ENCODE measurements at places on chromosomes 3 and 15.

- no peak for DNase-seq
Observed at GRCh38 chr3:190323246-190323626, 990 bp upstream of the CLDN1 start.

- no peak for DNase-seq
Observed at GRCh38 chr15:71054286-71054952, 60.9 kb upstream of the THSD4 start.

DNA sequence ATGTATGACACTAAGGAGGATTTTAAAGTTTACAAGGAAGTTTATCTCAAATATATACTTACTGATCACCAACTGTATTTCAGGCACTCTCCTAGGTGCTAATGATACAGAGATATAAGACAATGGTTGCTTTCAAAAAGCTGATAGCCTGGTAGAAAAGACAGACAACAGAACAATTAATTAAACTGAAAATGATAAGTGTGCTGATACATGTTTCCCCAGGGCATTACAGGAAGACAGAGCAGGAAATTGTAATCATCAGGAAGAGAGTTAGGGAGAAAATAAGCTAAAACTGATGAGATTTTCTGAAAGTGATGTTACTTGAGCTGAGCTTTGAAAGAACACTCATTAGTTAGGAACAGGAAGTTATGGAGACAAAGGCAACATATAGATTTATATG, 229.7 kb downstream of the RSRC1 start:
- no peak for DNase-seq

- no peak for DNase-seq
Observed at GRCh38 chr3:184184546-184185230, 1.3 kb upstream of the ABCF3 start.

DNA sequence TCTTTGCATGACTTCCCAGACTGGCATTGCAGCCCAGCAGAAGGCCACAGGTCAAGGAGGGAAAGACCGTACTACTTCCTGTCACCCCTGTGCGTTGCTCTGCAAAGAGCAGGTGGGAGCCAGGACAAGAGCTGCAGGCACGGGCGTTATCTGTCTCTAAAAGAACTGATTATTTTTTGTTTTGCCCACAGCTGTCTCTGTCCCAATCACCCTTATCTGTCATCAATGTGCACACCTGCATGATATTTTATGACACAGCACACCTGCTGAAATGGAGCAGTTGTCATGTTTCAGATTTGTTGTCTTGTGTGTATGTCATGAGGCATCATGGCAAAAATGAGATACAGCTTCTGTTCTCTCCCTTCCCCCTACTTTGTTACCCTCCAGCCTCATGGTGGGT, 58.8 kb downstream of the SLCO3A1 start:
- DNase-seq, result no peak

DNA sequence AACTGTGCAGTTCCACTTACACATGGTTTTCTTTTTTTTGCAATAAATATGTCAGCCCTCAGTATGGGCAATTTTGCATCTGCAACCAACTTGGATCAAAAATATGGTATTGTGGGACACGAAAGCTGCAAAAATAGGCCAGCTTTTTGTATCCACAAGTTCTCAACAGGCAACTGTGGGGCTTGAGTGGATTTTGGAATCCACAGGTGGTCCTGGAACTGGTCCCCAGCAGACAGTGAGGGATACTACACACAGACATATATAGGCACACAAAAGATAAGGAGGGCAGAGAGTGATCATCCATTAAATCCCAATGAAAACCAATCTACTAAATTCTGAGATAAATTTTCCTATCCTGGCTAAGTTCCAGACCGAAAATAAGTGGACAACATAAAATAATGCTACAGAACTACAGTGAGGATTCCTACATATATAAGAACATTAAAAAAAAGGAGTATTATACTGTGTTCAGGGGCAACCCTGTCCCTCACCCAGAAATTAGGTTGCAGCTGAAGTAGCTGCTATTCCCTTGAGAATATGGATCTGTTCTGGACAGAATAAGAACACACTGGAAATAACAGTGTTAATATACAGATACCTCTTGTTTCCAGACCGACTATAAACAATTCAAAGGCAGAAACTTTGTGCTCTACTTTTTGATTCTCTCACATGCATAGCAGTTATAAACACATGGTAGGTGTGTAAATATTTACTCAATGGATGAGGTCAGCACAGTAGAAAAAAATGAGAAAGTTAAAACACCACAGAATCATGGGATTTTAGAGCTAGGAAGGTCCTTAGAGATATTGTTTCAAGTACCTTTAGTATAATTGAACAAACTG, 25.4 kb downstream of the DENND4A start:
- DNase-seq, result no peak

DNA sequence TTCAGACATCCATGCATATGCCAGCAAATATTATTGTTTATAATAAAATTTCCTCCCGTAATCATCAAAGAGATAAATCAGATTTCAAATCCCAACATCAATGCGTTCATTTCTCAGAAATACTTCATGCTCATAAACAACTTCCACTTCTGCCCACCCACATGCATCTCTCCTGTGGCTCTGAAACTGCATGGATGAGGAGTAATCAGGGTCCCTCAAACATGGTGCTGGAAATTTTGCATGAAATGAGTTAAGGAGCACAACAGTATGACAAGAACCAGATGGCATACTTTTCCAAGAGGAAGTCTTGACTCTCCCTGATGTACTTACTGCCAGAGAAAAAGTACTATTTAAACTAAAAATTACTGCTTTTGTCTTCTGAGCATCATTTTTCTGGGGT, 26.9 kb upstream of the MFSD1 start:
- DNase-seq, result no peak

GRCh38 chr3:73549051-73549600, 75.6 kb downstream of the PDZRN3 start:
- DNase-seq, result no peak

DNA sequence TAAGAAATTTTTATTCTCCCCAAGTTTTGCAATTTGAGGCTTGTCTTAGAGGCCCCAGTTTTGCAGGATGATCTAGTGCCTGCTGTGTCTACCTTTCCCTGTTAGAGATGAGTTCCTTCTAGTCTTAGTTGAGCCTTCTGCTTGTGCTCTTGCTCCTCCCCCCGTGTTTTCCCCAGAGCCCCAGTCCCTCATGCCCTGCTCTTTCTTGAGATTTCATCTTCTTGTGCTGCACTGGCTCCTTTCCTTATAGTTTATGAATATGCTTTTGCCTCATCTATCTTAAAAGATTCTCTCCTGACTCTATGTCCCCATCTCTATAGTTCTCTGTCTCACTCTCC, 4.7 kb downstream of the GAP43 start:
- no peak for DNase-seq

- no peak for DNase-seq
Observed at GRCh38 chr3:187746442-187747281, 1.4 kb upstream of the BCL6 start.

DNA sequence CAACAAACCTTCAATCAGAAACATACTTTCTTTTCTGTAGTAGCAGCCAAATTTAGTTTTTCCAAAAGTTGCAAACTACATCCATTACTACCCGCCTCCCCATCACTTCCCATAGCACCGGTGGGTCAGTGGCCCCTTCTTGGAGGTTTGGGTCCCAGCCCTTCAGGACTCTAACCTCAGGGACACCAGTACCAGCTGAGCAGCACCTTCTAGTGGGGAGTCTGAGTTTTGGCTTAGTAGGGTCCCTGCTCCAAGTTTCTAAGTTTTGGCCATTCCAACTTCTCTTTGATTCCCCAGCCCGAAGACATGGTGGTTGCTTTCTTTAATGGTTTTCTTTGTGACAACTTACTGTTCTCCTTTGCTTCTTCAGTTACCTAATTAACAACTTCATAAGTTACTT, 160.6 kb downstream of the ECT2 start:
- DNase-seq, result no peak

GRCh38 chr3:50450209-50450921, 53.1 kb downstream of the CACNA2D2 start:
- DNase-seq, result peak; percentile 40

DNA sequence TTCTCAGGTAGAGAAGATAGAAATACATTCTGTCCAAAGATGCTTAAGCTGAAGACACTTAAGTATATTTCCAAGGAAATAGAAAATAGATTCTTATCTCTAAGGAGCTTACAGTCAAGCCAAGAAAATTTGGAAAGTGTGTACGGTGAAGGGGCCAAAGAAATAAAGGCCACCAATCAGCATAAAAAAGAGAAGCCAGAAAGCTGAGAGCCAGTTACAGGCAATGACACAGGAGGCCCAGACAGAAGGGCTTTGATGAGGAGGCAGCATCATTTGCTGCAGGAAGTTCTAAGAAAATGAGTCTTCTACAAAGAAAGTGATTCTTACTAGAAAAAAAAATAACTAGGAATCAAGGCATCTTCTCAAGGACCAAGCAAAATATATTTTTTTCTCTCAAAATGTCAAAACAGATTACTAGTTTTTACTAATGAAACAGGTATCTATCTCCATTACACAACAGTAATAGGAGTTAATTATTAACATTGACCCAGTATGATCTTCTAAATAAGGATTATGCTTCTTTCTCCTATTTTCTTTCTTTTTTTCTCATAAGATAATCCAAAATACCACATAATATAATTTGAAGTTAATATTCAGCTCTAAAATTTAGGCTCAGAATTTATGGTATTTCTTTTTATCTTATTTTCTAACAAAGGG, 82.1 kb upstream of the PHLDB2 start:
- no peak for DNase-seq

GRCh38 chr3:52240059-52240885, 1.3 kb upstream of the TWF2 start:
- DNase-seq, result peak; percentile 22

GRCh38 chr15:79121571-79121970, 31.0 kb upstream of the RASGRF1 start:
- no peak for DNase-seq

DNA sequence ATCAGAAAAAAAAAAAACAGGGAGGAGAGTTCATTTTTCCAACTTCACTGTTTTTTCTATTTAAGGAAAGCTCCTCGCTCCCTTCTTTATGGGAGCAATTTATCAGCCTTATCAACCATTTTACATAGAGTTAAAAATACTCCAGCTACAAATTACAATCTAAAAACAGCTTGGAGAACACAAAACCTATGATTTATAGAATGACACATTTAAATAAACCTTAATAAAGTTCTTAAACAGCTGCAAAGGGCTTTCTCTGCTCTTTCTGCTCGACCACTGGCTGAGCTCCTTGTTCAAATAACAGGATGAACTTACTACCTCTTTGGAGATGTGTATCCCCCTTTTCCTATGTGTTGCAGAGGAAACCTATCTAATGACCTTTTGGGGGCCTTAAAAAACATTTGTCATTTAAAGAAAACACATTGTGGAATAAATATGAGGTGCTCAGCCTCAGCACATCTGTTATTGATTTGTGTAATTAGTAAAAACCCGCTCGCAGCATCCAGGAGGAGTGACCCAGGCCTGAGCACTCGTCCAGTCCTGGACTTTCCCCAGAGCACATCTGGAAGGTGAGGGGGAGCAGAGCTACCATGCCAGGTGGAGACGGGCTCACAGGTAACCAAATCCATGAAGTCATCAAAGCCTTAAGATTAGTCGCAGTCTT, 231.2 kb downstream of the ATP8B4 start:
- no peak for DNase-seq

- DNase-seq, result no peak
Observed at GRCh38 chr3:9169956-9170850, 79.2 kb downstream of the SRGAP3 start.

GRCh38 chr3:194959217-194959616, 273.5 kb downstream of the FAM43A start:
- DNase-seq, result no peak

- DNase-seq, result no peak
Observed at GRCh38 chr3:106533788-106534160, 665.0 kb upstream of the CBLB start.

DNA sequence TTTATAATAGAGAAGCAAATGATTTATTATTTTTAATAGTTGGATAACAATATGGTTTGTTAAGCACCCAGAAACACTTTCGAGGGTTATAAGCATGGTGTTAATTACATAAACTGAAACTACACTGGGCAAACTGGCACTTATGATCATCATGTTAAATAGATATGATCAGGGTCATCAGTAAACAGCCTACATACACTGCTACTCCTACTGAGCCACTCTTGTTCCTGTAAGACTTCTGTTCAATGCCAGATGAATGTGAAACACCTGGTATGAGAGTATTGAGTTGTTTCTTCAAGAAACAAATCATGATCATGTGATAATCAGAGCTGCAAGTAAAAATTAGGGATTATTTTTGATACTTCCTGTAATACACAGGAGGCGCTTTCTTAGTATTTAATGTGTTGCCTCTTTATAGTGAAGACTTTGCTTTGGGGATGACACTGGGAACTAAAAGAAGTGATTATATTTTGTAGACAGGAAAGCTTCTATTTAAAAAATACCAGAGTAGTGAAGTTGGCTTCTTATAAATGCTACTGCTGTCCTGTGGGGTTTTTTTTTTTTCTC, 32.3 kb upstream of the UTS2B start:
- no peak for DNase-seq

DNA sequence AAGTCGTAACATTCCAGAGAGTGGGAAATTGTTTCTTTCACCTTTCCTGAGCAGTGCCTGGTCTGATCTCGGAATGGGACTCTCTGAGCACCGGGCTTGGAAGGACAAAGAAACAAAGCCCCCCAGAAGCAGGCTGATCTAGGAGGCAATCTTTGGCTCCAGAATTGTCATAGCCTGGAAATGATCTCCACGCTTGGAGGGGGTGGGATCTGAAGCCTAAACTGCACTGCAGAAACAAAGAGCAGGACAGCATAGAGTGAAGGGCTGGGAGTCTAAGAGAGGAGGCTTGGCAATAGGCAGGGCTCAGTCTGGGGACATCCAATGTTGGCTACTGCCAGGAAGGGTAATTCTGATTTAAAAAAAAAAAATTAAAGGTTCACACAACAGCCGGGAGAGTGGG, 1.9 kb downstream of the CRABP1 start:
- DNase-seq, result no peak

- DNase-seq, result no peak
Observed at GRCh38 chr15:38555686-38556334, 8.8 kb downstream of the RASGRP1 start.

DNA sequence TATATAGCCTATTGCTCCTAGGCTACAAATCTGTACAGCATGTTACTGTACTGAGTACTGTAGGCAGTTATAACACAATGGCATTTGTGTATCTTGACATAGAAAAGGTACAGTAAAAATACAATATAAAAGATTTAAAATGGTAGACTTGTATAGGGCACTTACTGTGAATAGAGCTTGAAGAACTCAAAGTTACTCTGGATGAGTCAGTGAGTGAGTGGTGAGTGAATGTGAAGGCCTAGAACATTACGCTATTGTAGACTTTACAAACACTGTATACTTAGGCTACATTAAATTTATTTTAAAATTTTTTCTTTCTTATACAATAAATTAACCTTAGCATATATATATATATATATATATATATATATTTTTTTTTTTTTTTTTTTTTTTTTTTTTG, 140.0 kb upstream of the UBE2E1 start:
- DNase-seq, result no peak

GRCh38 chr3:71726146-71726545, 944 bp upstream of the EIF4E3 start:
- DNase-seq, result no peak

GRCh38 chr3:186307594-186308221, 54.3 kb downstream of the DGKG start:
- DNase-seq, result no peak
